Right lobe of liver (tissue), 6 donors: ENCODE measurements at places on chromosomes 13 and 19.

DNA sequence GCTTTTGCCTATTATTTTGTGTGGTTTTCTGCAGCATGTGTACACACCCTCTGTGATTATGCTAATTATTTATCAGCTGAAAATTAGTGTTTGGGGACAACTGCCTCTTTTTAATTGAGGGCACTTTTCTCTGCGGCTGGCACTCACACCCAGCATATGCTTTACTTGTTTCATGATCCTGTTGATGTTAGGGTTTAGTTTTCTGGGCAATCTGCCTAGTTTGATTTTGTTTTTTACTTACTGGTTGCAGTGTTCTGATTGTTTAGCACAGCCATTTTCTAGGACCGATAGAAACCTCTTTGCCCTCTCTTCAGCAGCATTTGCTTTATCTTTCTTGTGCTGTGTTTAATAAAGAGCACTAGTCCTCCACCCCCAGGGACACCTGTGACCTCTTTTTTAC, 161.6 kb downstream of the PAN3 start:
- DNase-seq = no peak

DNA sequence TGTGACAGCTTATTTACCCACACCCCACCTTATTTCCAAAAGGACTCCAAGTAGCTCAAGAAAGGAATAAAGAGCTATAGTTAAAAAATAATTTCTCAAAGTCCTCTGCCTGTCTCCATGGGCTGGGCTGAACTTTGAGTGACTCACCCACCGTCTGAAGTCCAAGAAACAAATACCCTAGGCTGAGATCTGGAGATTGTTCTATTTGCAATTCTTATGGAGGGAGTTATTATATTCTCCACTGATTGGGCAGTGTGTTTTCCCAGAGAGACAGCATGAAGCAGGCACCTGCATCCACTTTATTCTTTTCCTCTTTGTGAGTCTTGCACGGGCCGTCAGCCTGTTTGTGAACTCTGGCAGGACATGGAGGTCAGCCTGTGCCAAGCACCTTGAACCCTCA, 63.2 kb downstream of the SHISA2 start:
- DNase-seq = no peak

GRCh38 chr13:105961438-105961837, 574.0 kb downstream of the EFNB2 start:
- no peak for DNase-seq

DNA sequence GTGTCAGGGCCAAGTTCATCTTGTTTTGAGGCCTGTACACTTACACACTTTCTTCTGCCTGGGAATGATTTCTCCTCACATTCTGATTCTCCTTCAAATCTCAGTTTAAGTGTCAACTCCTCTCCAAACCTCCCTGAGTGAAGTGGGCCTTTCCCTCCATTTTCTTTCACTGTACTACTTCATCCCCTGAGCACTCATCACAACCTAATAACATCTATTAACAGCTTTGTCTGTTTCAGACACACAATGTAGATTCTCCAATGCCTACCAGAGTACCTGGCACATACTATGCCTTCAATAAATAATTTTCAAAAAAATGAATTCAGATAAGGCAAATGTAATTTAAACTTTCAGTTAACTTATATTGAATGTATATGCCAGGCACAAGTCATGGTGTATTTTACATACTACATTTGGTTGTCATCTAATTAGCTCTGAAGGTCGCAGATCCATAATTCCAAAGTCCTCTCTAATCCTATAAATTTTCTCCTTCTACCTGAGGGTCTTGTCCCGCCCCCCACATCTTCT, 357 bp upstream of the COG6 start:
- no peak for DNase-seq

- no peak for DNase-seq
Observed at GRCh38 chr13:106550570-106551135, 15.2 kb upstream of the EFNB2 start.

DNA sequence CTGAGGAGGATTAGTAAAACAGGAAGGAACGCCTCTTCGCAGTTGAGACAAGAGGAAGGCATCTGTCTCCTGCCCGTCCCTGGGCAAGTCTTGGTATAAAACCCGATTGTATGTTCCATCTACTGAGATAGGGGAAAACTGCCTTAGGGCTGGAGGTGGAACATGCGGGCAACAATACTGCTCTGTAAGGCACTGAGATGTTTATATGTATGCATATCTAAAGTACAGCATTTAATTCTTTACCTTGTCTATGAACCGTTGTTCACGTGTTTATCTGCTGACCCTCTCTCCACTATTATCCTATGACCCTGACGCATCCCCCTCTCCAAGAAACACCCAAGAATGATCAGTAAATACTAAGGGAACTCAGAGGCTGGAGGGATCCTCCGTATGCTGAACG, 722 bp upstream of the TIMM50 start:
- no peak for DNase-seq
